Stimulated activated naive CD4-positive, alpha-beta T cell treated with Interleukin-2 at 50 U/mL for 16 hours (primary cell): ENCODE measurements at places on chromosomes 2 and 18.

GRCh38 chr2:63980794-63981193 lies 38.4 kb downstream of the VPS54 start:
- DNase-seq: no peak

GRCh38 chr2:71783815-71784214 lies 330.5 kb downstream of the DYSF start:
- DNase-seq: no peak

DNA sequence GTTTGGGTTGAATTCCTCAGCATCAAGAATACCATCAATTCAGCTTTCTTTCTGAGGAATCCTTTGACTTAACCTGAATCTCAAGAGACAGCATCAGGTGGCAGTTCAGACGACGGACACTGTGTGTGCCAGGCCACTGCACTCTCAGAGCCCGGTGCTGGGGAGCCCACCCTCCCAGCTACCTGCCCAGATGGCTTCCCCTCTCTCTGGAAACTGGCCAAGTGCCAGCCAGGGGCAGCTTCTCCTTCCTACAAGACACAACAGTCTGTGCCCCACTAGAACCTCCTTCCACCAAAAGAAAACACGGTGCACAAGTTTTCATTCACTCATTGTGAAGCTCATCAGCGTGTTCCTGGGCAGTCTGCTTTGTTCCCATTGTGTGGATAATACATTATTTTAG lies 28.5 kb downstream of the MAL start:
- no peak for DNase-seq

DNA sequence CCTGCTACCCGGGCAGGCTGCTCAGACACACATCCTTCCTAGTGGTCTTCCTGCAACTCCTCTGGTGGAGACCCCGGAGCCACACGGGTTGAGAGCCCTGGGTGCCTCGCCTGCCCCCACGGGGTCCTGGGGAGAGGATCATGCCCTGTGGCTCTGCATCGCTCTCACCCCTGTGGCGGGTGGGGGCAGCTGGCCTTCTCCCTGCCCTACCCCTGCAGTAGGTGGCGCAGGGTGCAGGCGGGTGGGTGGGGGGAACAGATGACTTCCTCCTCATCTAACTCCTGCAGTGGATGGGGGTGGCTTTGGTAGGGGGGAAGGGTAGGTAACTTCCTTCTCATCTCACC lies 38.5 kb downstream of the TSHZ1 start:
- DNase-seq: no peak

GRCh38 chr18:63895190-63895589 lies 7.7 kb downstream of the SERPINB2 start:
- DNase-seq: no peak

DNA sequence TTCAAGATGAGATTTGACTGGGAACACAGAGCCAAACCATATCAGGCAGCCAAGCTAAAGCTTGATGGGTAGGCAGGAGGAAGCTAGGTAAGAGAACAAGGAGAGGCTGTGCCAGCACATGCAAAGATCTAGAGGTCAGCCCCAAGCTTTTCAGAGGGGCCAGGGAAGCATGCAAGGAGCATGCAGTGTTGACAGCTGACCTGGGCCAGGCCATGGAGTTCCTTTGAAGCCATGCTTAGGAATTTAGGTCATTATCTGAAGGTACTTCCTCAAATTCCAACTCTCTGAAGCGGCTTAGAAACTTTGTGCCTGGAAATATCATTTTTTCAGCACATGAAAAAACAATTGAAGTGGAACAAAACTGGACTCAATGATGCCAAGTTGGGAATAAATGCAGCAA lies 130.8 kb downstream of the SPAG16 start:
- DNase-seq: no peak

DNA sequence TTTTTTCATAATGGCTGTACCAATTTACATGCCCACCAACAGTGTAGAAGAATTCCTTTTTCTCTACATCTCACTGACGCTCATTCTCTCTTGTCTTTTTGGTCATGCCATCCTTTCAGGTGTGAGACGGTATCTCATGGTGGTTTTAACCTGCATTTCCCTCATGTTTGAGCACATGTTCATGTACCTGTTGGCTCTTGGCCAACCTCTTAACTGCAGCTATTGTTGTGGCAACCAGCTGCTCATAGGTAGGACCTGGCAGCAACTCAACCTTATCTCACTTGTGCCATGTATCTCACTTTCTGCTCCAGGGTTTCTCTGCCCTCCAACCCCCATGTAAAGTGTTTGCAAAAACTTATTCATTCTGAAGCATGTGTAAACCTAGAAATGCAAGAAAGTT lies 167.5 kb downstream of the UPP2 start:
- DNase-seq: no peak

DNA sequence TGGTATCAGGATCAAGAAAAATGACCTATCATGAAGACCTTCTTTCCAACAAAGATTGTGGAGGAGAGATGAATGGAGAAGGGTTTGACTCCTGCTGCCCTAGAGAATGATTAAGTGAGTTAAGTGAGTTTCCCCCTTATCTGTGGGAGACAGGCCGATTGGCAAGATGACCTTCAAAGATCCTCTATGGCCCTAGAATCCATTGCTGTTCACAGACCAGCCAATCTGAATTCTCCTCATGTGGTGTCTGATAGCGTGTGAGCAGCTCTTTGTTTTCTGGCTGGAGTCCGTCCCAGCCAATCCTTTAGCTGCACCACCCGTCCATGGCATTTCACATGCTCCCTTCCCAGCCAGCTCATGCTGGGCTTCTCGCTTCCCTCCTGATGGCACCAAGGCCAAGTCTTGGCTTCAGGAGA lies 79.4 kb downstream of the MARCHF4 start:
- no peak for DNase-seq

- DNase-seq: no peak
These were observed 68.0 kb downstream of the RBMS1 start for GRCh38 chr2:160425434-160426151.

DNA sequence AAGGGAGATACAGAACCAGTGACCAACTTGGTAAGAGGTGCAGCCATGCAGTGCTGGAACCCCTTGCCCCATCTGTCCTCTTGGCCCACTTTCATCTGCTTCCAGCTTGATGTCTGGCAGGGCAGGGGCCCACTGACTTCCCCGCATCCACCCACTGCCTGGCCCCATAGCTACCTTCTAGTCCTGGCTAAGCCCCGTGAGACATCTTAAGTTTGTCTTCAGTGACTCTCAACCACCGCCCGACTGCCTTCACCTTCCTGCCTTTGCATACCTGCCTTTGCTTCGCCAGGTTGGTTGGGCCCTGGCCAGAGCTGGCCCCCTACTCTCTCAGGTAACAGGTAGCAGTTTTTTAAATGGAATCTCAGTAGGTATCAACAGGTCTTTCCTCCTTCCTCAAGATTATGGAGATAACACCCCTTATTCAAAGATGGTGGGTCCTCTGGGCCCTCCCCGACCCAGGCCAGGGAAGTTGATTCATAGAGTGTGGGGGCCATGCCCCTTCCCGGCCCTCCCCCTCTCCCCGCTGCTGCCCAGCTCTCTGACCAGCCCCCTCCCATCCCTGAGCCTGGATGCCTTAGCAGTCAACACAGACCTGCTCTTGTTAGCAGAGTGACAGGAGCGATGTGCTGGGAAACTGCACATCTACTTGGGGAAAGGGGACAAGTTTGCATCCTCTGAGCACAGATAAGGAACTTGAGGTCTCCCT lies 2.8 kb downstream of the ARID5A start:
- peak; percentile 50 for DNase-seq

- no peak for DNase-seq
These were observed 171.9 kb upstream of the GATA6 start for GRCh38 chr18:21997207-21998143.

GRCh38 chr18:45621061-45621511 lies 5.8 kb downstream of the SLC14A2 start:
- DNase-seq: peak; percentile 3

DNA sequence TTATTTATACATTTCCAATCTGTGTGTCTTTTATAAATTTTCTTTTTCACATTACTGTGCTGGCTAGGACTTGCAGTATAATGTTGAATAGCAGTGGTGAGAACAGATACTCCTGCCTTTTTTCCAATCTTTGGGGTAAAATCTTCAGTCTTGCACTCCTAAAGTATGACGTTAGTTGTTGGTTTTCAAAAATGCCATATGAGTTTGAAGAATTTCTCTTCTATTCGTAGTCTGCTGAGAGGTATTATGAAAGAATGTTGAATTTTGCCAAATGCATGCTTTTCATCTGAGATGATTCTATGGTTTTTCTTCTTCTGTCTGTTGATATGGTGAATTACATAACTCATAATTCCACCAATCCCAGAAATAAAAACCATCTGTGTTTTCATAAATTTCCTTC lies 335.3 kb upstream of the CHST9 start:
- no peak for DNase-seq

DNA sequence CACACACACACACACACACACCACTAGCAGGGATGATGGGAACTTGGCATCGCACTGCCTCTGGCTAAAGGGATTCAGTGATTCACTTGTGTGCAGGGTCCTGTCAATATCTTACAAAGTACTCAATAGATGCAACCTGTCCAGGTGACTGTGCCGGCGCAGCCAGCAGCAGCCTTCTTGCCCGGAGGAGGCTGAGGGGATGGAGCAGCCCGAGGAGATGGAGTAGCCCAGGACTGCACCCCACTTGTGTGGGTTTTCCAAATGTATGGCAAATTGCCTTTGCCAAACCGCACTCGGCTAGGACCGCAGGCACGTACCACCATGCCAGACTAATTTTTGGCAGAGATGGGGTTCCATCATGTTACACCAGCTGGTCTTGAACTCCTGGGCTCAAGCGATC lies 31.1 kb downstream of the GBX2 start:
- DNase-seq: no peak

DNA sequence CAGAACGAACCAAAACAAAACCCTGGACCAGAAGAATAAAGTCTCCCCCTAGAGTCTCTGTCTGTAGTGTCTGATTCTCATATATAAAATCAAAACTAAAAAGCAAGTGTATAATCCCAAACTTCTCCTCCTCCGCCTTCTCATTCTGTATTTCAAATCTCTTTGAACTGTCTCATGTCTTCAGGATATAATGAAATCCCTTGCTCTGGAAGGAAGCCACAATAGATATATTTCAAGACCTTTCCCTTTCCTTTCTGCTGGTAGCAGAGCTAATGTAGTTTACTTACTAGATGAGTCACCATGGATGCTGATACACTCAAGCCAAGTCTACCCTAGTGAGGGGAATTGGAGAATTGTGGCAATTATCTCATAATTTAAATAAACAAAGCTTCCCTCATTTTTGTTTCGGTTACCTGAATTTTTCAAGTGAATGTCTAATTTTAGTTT lies 33.5 kb upstream of the CCDC93 start:
- DNase-seq: no peak

DNA sequence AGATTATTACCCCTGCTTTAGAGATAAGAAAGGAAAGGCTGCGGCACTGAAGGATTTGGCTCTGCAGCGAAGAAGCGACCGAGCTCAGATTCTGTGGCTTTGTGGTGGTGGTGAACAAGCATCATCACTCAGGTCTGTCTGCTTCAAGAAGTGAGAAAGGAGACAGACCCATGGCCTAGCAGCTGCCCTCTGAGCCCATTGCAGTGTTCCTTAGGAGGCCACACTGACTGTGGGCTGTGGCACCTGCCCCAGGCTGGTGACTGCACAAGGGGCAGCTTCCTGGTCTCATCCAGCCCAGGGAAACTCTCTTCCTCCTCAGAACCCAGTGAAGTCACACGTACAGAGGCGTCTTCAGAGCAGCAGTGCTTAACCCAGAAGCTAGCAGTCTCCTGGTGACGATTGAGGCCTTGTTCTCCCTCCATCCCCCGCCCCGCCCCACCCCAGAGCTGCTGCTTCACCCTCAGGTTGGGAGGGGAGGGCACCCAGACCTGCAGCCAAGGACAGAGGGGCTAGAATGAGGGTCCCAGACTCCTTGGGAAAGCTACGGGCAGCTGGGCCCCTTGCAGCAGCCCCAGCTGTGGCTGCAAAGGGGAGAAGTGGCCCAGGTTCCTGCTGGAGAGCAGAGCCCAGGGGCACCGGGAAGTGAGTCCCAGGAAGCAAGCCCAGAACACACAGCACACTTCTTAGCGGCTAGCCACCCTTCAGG lies 22.2 kb downstream of the BIN1 start:
- DNase-seq: no peak

- DNase-seq: no peak
These were observed 170.5 kb downstream of the NDUFA10 start for GRCh38 chr2:239854596-239854995.

DNA sequence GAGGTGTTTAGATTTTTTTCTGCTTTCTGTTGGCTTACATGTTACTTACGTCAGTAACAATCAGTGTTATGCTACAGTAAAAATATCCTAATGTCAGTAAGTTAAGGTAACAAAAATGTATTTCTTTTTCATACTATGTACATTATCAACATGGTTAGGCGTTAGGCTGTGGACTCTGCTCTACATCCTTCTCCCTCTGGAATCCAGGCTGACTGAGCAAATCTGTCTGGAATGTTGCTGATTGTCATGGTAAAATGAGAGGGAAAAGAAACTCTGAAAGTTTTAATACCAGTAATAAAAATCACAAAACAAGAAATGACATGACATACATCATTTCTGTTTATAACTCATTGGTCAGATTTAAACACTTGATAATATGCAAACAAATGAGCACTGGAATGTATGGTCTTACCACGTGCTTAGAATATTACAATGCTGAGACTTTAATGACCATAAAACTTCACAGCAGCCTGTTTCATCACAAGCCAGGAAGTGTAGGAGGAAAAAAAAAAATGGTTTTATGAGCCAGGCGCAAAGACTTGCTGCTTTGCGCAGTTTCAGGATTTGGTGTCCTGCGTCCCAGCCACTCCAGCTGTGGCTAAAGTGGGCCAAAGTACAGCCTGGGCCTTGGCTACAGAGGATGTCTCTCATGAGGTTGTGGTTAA lies 252.4 kb downstream of the FSIP2 start:
- DNase-seq: no peak

GRCh38 chr2:441258-442022 lies 153.5 kb upstream of the ALKAL2 start:
- DNase-seq: no peak

- no peak for DNase-seq
These were observed 1588.9 kb upstream of the TMEFF2 start for GRCh38 chr2:193783681-193784080.

DNA sequence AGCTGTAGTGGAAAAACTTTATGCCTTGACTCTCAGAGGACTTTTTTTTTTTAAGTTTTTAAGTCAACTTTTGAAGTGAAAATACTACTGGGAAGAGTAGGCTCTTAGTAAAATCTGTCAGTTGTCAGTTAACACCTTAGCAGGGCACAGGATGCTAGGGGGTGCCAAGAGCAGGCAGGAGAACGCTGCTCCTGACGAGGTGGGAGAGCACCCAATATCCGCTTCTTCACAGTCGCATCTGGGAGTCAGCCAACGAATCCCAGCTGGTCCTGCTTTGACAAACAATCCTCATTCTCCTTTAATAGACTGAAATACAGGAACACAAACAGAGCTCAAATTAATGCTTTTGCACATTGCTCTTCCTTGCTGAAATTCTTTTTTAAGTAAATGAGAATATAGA lies 709.5 kb upstream of the ACVR2A start:
- no peak for DNase-seq

GRCh38 chr2:3500326-3500899 lies 18.9 kb downstream of the ADI1 start:
- no peak for DNase-seq

- no peak for DNase-seq
These were observed 57.6 kb upstream of the KLHL29 start for GRCh38 chr2:23327416-23327815.
